ENCODE measurements at places on chromosomes 1 and 21.

GRCh38 chr1:197041486-197042353 lies 25.3 kb downstream of the F13B start:
- DNase-seq, result no peak

GRCh38 chr1:6519935-6520671 lies 28.6 kb upstream of the PLEKHG5 start:
- peak; percentile 86 for DNase-seq

DNA sequence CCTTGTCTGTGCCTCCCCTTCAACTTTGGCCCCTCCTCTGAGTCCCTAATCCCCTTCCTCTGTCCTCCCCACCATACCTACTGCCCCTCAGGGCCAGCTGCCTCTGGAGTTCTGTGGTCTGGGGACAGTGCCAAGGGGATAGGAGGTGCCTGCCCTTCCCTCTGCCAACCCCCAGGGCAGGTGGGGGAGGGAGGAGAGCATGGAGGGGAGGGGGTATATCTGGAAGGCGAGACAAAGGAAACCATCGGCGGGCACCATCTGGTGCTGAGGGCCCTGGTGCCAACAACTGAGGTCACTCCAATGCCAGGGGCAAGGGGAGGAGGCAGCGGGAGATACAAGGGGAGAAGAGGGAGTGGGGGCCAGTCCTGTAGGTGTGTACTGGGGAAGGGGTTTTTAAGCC lies 9.6 kb downstream of the RAB25 start:
- peak; percentile 59 for DNase-seq

GRCh38 chr1:183101841-183102276 lies 78.6 kb downstream of the LAMC1 start:
- no peak for DNase-seq

GRCh38 chr1:237032029-237032428 lies 10.0 kb upstream of the RYR2 start:
- no peak for DNase-seq

DNA sequence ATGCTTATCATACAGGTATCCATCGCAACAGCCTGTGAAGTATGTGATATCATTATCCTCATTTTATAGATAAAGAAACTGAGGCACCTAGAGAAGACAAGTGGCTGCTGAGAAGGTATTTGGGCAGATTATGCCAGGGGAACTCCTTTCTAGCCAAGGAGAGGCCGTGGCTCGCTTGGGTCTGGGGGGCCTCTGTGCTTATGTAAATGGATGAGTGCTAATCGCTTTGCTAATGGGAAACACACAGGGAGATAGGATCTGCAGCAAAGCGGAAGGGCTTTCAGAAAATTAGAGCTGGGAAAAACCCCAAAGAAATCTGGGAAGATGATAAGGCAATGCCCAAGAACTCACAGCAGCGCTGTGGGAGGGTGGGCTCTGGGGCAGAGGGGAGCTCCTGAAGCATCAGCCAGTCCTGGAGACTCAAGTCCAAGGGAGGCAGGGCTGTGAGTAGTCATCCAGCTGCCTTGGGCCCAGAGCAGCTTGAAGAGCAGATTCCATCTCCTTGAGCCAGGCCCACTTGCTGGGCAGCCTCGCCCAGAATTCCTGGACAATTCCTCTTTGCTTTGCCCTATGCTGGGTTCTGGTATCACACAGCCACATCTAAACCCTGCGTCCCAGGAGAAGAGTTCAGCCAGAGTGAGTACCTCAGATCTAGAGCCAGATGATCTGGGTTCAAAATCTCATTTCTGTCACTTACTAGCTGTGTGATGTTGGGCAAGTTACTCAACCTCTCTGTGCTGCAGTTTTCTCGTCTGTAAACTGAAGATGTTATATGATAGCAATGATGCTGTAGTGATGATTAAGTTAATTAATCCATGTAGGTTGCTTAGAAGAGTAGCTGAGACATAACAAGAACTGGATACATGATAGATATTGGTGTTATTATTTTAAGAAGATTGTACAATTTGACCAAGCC lies 36.7 kb downstream of the FOXD2 start:
- no peak for DNase-seq

DNA sequence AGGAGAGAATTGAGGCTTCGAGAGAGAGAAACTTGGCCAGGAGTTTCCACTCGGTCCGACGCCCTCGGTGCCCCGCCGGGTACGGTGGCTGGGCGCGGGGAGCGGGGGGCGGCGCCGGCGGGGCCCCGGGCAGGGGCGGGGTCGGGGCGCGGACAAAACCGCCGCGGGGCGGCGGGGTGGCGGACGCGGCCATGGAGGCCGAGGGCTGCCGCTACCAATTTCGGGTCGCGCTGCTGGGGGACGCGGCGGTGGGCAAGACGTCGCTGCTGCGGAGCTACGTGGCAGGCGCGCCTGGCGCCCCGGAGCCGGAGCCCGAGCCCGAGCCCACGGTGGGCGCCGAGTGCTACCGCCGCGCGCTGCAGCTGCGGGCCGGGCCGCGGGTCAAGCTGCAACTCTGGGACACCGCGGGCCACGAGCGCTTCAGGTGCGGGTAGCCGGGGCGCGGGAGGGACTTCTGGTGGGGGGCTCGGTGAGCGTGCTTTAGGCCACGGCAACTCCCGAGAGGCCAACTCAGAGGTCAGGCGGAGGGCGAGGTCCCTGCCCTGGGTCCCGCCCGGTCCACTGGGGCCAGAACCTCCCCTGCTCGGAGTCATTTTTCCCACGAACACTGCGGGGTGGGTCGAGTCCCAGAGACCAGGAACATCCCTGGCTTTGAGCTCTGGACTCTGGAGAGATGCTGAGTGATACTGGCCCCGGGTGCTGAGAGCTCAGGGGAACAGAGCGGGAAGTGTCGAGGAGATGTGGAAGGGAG lies 431 bp downstream of the RAB42 start:
- peak; percentile 36 for DNase-seq
